ENCODE measurements at places on chromosomes 12 and 14.

- peak; percentile 65 for DNase-seq
Observed at GRCh38 chr14:73245480-73246325, 8.4 kb downstream of the PAPLN start.

- DNase-seq: no peak
Observed at GRCh38 chr12:6091786-6092566, 32.5 kb downstream of the VWF start.

DNA sequence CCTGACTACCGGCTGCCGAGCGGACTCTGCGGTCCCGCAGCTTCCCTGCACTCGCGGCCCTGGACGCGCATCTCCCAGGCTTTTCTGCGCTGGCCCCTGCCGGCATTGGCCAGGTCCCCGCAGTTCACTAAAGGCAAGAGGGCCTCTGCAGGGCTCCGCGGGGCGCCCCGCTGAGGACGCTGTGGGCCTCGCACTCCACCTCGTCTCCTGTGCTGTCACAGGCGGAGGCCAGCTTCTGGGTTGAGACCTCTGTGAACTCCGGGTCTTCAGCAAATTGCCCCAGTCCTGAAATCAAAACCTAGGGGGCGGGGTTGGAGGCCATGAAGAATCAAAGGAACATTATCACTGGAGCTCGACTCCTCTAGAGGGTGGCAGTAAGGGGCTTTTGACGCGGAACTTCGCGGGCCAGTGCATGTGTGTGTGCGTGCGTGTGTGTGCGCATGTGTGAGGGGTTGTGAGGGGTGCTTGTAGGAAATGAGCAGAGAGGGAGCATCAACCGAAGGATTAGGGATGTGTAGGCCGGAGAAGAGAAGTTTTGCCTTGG is 68.5 kb upstream of the CAPRIN2 start:
- peak; percentile 61 for DNase-seq

DNA sequence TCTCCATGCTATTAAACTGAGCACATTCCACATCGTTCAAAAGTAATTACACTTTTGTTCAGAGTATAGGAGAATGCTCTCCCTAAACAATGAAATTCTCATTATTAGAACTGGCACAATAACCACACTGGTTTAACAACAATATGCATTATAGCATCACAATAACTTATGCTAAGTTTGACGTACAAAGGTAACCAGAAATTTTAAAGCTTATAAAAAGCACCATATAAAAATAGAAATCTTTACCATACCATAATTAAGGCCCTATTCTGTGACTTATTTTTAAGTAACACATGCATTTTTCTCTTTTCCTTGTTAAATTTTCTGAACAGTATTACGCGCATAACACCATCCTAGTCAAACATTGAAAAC is 60.4 kb downstream of the SOX5 start:
- DNase-seq: no peak

GRCh38 chr12:8709124-8709830 is 11.5 kb downstream of the RIMKLB start:
- DNase-seq: no peak

GRCh38 chr14:84670796-84671195 is 859.1 kb upstream of the FLRT2 start:
- DNase-seq: no peak

DNA sequence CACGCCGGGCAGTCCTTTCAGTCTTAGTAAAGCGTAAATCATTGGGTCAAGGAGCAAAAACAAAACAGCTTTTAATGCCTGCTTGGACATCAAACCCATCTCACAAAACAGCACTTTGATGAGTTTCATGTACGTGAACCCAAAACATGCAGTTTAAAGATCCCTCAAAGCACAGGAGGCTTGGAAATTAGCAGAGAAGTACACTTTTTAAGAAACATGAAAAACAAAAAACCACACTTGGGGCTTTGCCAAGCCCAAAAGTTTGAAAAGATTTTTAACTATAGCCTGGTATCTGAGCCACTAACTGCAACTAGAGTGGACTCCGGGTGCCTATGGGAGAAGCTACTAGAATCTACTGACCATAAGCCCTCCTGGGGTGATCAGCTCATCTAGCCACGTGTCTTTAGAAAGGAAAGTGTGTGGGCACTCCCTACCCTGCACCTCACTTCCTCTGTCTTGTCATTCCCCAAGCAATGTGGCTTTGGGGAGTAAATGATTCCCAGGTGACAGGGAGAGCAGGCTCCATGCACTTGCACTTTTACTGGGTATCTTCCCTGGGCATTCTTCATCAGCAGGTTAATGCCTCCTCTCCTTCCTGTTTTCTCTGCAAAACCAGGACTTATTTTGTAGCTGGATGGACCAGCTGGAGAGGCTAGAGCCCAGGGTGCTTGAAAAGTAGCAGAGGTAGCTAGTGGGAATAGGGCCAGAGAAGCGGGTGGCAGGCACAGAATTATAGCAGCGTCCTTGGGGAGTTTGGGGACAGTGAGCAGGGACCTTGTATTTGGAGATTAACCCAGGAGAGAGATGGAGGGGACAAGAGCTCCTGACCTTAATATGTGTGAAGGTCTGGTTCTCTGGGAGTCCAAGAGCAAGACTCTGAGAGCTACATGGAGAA is 339.3 kb downstream of the BCL11B start:
- no peak for DNase-seq

- DNase-seq: no peak
Observed at GRCh38 chr12:70290116-70290515, 46.9 kb downstream of the CNOT2 start.

DNA sequence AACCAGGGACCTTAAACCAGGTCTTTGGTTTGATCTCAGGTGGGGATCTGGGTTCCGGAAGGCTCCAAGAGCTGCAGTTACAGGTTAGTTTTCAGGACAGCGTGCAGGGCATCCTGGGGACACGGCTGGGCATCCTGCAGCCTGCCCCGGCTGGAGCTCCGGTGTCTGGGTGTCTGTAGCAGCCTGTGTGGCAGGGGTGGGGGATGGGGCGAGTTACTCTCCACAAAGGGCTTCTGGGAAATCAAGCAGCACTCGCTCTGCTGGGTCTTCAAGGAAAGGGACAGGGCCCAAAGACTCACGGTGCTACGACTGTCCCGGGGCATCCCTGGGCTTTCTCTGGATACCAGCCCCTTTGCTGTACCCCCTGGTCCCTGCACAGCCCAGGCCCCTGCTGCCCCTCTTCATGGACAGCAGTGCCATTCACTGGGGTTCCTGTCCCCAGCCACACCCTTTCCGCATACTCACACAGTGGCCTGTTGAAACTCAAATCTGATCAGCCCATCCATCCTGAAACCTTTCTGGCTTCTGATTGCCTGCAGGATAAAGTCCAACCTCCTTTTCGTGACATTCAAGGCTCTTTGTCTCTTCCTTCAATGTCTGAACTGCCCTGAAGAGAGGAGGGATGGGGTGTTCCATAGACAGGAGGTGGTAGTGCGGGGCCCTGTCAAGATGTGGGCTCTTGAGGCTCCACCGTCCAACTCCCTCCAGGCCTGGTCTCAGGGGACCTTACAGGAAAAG is 22.2 kb upstream of the PPP1R13B start:
- no peak for DNase-seq

DNA sequence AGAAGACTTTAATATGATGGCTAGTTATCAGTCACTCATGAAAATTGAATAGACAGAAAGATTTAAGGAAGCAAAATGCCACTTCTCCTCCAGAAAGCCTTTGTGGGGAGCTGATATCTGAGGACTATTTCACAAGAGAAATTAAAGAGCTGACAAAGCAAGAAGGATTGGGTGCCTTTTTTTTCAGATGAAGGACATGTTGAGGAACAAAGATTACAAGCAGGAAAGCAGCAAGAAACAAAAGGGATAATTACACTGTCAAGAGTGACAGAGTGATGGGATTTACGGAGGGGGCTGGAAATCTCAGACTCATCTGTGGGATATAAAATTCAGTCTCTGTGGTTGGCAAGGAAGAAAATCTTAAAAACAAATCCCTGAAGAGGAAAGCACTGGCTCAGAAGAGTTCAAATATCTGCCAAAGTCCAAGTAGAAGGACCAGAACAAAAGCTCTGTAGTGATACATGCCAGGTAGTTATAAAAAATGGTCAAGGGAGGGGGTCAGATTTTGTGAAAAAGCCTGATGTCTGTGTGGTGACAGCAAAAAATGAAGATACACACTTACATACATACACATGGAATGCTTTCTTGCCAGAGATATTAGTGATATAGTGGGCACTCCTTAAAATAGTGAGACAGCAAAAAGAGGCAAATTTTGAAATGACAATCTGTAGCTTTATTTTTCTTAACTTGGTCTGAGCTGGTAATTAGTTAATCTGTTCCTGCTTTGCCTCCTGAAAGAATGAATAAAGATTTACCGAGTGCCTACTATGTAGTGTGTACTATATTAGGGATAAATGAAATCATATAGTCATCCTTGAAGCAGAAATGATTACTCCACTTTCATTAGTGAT is 62.9 kb downstream of the EPS8 start:
- peak; percentile 44 for DNase-seq

DNA sequence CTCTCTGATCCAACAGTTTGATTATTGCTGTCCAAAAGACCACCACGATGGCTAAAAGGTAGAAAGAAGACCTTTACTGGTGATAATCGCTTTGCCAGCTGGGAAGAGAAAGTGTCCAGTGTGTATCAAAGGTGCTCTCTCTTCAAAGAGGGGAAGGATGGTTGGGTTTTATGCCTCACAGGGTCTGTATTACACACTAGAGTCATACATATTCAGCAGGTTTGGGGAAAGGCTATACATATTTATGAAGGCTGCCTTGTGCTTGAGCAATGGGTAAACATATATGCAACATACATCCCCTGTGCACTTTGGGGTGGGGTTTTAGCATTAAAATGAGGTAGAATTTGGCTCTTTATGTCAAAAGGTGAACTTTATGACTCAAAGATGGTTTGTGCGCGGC is 18.2 kb downstream of the GPRC5D start:
- DNase-seq: no peak

Data from cardiac muscle cell (in vitro differentiated cells and primary cell).